ENCODE measurements at places on chromosomes 12 and 14. TPM values are rescaled to one million over a fixed set of nuclear protein-coding genes. Genes with fewer than 3 reads are reported as not detected.
A peak's percentile ranks its signal among the peaks of the same experiment; 100 is the strongest.

DNA sequence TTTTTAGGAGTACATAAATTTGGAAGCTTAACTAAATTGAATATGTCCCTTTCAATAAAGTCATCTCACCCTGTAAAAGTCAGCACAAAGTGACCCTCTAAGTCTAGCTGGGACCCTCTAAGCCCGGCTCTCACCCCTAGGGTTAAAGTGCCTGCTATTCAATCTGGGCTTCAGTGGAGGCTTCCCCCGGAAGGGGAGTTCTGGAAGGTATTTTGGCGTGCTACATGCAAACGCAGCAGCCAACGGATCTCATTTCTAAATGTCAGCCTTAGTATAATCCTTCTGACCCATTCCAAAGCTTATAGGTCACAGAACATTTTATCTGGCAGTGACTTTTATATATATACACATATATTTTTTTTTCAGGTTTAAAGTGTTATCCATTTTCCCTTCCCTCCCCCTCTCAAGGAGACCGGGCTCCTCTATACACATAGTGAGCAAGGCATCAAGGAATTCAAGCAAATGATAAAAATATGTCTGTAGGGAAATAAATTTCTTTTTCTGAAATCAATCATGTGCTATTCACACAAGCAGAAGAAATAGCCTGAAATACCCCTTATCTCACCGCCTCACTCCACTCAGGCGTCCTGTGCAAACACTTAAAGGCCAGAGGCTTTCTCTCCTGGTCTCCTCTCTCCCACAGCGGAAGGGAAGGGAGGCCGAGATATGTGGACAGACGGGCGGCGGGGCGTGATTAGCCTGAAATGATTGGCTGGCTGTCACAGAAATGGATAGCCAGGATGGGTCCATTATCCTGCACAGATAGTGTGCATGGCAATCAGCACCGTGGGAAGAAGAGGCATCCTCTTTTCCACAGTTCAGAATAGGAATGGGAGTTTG lies 301.7 kb downstream of the GALC start:
- DNase-seq = no peak

DNA sequence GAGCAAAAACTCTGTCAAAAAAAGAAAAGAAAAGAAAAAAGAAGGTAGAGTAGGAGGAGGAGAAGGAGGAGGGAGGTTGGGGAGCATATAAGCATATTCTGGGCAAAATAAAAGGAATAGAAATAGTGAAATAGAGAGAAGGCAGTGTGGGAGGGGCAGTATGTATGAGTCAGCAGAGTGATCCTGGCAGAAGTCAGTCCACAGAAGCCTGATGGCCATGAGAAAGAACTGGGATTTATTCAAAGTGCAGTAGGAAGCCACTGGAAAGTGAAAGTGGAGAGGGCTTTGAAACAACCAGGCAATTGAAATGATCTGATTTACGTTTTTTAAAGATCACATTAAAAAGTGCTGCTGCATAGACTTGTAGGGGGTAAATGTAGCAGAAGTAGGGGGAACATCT lies 368.6 kb upstream of the USP15 start:
- no peak for DNase-seq

DNA sequence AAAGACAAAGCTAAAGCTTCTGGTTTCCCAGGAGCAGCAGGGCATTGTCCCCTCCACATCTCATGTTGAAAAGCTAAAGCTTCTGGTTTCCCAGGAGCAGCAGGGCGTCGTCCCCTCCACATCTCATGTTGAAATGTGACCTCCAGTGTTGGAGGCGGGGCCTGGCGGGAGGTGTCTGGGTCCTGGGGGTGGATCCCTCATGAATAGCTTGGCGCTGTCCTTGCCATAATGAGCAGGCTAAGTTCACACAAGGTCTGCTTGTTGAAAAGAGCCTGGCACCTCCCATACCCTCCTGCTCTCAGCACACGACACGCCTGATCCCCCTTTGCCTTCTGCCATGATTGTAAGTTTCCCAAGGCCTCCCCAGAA lies 123.7 kb downstream of the PIWIL1 start:
- no peak for DNase-seq

- DNase-seq = no peak
Observed at GRCh38 chr12:104680491-104680890, 223.7 kb downstream of the CHST11 start.

GRCh38 chr12:25689996-25690501 lies 137.0 kb upstream of the LMNTD1 start:
- DNase-seq = no peak

The EIF2B1 gene
- 153 TPM for total RNA-seq

DNA sequence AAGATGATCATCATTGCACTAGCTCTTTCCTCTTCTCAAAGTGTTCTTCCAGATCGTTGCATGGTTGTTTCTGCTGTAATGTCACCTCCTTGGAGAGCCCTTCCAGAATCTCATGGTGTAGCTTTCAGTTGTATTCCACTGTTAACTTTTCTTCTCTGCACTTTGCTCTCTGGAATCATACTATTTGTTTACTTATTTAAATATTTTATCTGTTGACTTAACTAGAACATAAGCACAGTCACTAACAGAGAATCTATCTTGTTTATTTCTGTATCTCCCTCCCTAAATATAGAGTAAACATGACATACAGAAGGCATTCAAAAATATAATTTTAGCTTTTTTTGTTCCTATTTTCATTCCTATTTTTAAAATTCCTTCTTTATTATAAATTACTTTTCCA lies 11.8 kb downstream of the LIN7A start:
- no peak for DNase-seq

- DNase-seq = no peak
Observed at GRCh38 chr12:81617915-81618314, 141.2 kb downstream of the PPFIA2 start.

The OTOGL gene
- 0.50 TPM for total RNA-seq

DNA sequence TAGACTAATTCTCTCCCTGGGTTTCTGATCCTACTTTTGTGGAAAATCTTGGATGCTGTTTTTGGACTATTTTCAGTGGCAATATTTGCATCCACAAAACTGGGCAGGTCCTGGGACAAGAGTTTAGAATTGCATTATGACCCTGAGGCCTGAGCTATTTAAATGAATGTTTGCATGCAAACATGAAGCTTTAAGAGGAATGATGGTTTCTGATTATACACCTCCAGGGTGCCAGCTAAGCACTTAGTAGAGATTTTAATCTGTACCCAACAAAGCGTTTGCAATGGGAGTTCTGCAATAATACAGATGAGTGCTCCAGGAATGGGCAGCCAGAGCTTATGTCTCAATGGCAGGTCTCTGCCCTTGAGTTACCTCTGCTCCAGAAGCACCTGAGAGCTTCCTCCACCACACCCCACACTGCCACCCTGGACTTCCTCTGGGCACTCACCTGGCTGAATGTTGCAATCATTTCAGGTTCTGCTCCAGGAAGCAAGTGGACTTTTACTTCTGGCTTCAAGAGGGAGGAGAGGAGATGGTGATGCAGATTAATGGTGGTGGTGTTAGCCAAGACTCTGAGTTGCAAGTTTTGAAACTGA lies 6.0 kb upstream of the SPTLC2 start:
- no peak for DNase-seq

GRCh38 chr12:53974084-53975063 lies at the start of gene HOTAIR:
HOTAIR (minus strand) TSS chr12:53974954.
- peak; percentile 83 for DNase-seq

The GYS2 gene
- total RNA-seq = not detected

DNA sequence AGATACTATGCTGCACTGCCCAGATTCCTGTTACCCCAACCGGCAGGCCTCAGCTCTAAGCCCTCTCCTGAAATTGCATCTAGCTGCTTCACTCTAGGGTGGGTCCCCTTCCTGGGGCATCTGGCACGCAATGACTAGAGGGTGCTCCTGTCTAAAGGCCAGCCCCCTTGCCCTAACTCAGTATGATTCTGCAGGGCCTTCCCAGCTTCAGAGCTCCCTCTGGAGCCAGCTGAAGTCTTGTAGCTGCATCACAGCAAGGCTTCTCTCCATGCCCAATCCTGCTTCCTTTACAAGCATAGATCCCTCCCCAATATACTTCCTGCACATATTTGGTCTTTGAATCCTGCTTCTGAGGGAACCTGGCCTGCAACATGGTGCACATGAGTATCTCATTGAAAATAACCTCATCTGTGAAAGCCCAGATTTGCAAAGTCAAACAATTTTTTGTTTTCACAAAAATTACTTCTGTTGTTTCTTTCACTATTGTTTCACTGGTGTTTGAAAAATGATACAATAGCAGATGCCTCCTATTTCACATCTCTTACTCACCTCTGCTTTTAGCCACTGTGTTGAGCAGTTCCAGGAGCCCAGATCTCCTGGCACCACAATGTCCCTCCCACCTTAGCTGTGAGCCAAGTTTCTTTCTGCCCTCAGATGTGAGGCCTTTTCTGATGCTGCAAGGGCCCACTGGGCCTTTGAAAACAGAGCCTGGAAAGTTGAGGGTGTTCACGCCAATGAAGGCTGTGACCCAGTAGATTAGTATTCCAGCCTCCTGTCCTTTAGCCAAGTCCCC lies 169.5 kb upstream of the EGLN3 start:
- no peak for DNase-seq

DNA sequence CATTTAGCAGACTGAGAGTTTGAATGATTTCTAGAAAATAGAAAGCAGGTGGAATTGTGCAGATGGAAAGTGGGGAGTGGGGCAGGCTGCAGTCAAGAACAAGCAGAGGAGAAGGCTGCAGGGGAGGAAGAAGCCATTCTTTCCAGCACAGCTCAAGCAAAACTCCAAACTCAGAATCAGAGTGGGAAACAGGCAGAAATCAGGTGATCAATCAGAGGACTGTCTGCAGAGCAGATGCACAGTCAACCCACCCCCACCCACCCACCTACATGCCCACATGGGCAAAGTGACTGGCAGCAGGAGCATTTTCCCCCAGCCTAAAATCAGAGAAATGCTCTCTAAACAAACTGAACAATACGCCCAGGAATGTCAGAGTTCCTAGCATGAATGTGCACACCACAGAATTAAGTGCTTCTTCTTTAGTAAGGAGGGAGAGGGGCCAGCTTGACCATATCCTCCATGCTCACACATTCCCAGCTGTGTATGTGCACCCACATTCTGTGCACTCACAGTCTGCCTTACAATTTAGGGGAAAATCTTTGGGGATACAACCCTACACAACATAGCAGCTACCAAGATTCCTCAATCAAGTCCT lies 194.1 kb upstream of the PLEKHA5 start:
- DNase-seq = no peak

GRCh38 chr12:58814036-58814435 lies 106.3 kb downstream of the LRIG3 start:
- no peak for DNase-seq

DNA sequence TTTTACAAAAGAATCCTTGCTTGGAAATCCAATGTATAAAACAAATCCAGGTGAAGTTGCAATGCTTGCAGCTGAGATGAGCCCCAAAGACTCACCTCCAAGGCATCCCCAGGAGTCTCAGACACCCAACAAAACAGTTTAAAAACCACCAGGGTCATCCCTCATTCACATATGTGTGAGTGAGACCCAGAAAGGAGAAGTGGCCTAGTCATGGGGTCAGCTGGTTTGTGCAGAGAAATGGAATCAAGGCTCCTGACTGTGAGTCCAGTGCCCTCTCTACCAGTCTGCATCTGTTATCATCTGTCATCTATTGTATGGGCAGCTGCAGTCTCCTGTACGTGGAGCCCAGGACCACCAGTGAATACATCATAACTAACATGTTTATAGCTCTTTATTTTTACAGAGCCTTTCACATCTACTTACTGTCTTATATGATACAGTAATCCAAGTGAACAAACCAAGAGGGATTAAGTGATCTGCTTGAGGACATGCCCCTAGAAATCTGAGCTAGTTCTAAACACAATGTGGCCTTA lies 27.1 kb downstream of the PLEKHG7 start:
- DNase-seq = no peak

DNA sequence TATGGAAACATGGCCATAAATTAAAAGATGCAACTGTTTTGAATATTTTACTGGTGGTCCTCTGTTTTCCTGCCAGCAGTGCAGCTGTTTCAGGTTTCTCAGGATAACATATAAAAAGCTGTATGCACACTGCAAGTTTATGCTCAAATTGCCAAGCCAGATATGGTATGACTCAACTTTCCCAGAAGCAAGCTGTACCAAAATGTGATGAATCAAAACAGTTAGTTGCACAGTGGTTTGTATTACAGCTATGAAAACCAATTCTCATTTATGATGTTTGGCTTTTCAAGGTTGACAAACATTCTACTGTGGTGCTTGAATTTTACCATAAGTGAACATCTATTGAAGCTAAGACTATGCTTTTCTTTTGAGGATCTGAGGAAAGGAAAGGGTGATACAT lies 15.5 kb downstream of the TRMT5 start:
- DNase-seq = peak; percentile 11

- no peak for DNase-seq
Observed at GRCh38 chr12:113860059-113860820, 105.9 kb downstream of the RBM19 start.

The HOXC12 gene
- 11.0 TPM for total RNA-seq

The RASAL1 gene
- total RNA-seq = not detected

DNA sequence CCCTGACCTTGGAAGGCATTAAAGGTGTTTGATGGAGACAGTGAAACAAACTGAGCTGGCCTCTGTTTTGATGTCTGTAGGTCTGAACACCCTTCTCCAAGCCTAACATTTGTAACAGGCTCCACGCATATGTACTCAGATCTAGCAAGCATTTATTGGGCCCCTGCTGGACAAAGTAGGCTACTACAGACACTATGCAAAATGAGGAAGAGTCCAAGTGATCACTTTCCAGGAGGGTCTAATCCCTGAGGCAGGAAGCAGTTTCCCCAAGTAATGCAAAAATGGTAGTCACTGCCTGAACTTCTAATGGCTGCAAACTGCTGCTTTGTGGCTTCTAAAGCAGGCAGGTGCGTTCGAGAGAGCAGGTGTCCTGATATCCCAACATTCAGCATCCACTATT lies 405.8 kb downstream of the MED13L start:
- no peak for DNase-seq

The PARPBP gene
- total RNA-seq = 37.3 TPM

The P2RX2 gene
- not detected for total RNA-seq

DNA sequence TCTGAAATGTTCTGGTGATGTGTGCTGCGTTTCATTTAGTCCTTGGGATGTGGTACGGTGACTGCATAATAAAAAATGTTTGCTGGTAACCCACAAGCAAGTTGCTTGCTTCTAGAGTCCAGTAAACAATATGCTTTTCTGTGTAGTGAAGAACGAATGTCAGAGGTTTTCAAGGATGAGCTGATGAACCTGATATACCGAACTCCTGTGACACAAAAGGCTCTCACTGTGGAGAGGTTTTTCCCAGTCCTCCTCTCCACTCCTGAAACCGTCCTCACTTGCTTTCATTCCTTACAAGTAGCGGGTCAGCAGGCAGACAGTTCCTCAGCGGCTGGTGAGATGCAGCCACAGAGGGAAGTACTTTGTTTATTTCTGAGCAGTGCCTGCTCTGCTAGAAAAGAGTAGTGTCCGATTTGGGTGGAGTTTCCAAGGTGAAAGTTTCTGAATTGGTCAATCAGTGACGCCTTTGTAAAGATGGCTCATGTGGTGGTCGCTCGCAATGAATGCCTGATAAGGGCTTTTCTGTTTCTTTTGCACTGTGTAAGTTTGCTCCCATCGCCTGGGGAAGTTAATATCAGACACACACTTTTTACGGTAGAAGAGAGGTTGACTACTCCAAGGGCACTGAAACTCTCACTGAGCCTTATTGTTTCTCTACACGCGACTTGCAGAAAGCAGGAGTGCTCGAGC lies 3.0 kb downstream of the ETV6 start:
- peak; percentile 73 for DNase-seq

The PDZRN4 gene
- total RNA-seq = not detected

The ZNF384 gene
- total RNA-seq = 19.5 TPM

The TMCC3 gene
- 1.9 TPM for total RNA-seq
